Lung (tissue), 17 donors: ENCODE measurements at places on chromosomes 3 and 15. TPM values are rescaled to one million over a fixed set of nuclear protein-coding genes. Genes with fewer than 3 reads are reported as not detected.

GRCh38 chr3:58034738-58035523 is 26.7 kb downstream of the FLNB start:
- no peak for DNase-seq

DNA sequence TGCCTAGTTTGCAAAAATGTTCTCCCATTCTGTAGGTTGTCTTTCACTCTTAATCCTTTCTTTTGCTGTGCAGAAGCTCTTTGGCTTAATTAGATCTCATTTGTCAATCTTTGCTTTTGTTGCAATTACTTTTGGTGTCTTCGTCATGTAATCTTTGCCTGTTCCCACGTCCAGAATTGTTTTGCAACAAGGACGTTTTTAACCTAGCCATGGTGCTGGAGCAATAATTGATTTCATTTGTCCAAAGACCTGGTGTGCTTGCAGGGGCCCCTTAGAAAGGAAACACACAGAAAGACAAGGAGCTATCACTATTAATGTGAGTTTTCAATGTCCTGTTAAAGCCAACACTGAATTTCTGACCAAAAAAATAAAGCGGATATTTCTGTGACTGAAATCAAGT is 89.1 kb upstream of the GALNT15 start:
- DNase-seq = no peak

DNA sequence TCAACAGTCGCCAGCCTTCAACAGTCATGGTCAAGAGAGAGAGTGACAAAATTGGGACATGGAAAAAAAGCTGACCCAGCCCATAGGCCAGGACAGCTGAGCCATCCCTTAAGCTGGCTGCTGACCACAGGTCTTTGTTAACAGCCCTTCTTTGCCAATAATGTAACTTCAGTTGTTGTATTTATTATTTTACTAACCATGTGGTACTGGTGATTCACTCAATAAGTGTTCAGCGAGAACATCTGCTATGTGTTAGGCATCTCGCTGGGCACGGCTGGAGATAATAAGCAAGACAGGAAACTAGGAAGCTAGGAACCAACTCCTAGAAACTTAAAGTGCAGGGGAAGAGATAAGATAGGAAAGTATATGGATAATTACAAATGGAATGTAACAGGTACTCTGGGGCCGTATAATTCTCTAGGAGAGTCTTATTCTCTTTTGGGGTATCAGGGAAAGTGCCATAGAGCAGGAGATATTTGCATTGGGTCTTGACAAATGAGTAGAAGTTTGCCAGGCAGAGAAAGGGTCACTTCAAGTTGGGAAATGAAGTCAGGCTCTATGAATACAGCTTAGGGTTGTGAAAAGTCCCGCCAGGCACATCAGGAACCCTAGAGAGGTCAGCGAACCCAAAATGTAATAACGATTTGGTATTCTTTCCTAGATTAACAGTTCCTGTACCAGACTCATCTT is 84.0 kb upstream of the TRA2B start:
- no peak for DNase-seq

The CFAP91 gene
- total RNA-seq = 18.7 TPM

The CIB2 gene
- 9.8 TPM for total RNA-seq
